ENCODE measurements at places on chromosomes 13 and 19.
A peak's percentile ranks its signal among the peaks of the same experiment; 100 is the strongest.

- DNase-seq: peak; percentile 84
Observed at GRCh38 chr19:18940769-18941627, at the start of gene HOMER3. HOMER3 (minus strand) TSS chr19:18941217; CDS start chr19:18938982, 2,235 bp downstream.

- DNase-seq: no peak
Observed at GRCh38 chr19:50564229-50565105, 3.8 kb downstream of the LRRC4B start.

DNA sequence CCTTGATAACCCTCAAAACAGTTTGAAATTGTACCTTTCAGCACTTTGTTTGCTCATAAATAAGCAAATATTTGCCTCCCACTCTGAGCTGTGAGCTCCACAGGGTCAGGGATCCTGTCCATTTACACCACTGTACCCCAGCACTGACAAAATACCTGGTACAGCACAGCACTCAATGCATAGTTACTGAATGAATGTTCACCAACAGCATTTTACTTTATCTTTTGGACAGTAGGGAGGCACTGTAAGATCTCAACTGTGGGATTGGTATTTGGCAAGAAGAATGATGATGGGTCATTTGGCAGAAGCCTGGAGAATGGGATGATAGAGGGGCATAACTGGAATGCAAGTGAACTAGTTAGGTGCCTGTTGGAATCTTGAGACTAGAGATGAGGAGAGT, 127.2 kb upstream of the ARGLU1 start:
- DNase-seq: no peak

DNA sequence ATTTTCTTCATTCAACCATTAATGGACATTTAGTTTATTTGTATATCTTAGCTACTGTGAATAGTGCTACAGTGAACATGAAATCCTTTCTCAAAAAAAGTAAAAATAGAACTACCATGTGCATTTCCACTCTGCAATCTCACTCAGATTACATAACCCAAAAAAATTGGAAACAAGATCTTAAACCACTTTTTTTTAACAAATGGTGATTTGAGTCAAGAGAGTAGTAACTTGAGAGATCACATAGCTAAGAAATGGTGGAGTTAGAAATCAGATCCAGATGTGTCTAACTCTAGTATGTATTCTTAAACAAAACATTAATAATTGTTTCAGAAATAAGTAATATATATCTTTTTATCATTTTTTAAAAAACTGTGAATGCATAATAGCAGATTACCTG, 318.3 kb upstream of the SGCG start:
- no peak for DNase-seq

DNA sequence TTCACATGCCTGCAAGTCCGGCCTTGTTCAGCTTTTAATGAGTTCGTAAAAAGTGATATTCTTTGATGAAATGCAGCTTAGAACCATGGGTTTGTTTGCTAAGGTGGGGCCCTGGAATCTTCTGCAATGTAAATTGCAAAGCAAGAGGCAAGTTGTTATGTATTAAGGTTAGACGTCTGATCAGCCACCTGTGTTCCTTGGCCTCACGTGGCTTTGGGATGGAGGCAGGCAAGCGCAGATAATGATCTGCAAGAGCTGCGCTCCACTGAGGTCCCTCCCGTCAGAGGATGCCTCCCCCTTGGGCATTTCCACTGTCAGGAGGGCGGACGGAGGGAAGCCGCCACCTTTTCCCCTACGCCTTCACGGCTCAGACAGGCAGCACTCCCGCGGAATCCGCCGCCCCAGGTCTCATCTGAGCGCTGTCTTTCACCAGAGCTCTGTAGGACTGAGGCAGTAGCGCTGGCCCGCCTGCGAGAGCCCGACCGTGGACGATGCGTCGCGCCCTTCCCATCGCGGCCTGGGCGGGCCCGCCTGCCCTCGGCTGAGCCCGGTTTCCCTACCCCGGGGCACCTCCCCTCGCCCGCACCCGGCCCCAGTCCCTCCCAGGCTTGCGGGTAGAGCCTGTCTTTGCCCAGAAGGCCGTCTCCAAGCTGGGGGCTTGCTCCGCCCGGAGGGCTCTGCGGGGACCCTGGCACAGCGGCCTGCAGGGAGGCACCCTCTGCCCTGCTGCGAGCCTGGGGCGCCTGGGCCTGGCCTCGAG, 110.9 kb downstream of the CRYL1 start:
- no peak for DNase-seq

- DNase-seq: no peak
Observed at GRCh38 chr19:47418692-47419029, 666 bp downstream of the MEIS3 start.

- no peak for DNase-seq
Observed at GRCh38 chr19:412356-413355, 3.7 kb upstream of the C2CD4C start.

DNA sequence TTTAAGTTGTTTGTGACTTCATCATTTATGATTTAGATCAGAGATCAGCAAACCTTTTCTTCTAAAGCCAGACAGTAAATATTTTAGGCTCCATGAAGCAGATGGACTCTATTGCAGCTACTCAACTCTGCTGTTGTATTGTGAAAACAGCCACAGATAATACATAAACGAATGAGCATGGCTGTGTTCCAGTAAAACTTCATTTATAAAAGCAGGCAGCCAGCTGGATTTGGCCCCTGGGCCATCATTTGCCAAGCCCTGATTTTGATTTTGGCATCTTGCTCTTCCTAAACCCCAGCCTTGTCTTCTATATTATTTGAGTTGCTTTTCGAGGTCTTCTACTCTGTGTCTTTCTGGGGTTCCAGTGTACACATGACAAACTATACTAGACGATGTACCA, 41.3 kb downstream of the RNASEH2B start:
- DNase-seq: no peak

DNA sequence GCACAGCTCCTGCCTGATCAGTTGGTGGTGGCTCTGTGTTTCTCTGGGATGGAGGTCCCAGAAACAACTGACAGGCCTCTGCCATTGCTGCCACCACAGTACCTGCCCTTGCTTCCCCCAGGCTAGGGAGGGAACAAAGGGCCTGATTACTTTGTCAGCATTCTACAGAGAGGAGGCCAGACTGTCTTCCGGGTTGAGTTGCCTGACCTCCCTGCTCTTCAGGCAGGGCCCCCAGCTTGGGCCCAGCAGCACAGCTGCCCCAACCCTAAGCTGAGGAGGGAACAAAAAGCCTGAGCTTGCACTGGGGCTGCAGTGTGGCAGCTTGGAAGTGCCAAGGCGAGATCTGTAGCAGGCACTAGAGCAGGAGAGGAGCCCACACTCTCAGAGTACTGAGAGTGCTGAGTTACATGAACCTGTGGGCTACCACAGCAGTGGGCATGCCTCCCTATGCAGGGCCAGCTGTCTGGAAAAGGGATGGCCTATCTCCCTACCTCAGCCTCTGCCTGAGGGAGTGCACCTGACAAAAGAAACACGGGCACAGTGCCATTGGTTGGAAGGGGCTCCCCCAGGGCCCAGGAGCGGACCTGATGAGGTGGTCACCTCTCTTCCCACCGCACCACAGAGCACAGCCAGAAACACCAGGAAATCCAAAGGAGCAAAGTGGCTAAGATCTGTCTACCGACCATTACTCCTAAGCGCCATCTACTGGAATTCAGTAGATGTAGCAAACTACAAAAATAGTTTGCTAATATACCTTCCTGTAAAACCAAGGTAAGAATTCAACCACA, 24.4 kb downstream of the SLC25A15 start:
- DNase-seq: no peak

GRCh38 chr19:3852614-3853254, 16.1 kb downstream of the ZFR2 start:
- no peak for DNase-seq

- DNase-seq: no peak
Observed at GRCh38 chr13:63864171-63864902, 2448.7 kb upstream of the PCDH20 start.

GRCh38 chr13:74620308-74620707, 486.1 kb upstream of the KLF12 start:
- DNase-seq: no peak

GRCh38 chr13:78602561-78603239, 652 bp downstream of the POU4F1 start:
- DNase-seq: no peak

- DNase-seq: no peak
Observed at GRCh38 chr13:78265098-78265497, 338.3 kb downstream of the POU4F1 start.

DNA sequence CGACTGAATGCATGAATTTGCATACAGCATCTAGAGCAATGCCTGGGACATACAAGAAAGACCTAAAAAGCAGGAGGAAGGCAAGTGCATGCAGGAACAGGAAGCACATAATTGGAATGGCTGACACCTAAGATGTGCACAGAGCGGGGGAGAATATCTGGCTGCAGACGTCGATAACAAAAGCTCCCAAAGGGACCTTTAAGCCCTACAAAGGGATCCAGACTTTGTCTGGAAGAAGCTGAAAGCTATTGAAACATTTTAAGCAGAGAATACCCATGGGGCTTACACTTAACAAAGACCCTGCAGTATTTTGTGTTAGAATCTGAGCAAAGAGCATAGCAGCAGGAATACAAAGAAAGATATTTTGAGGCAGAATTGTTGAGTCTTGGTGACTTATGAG, 107.4 kb upstream of the CLDN10 start:
- no peak for DNase-seq

DNA sequence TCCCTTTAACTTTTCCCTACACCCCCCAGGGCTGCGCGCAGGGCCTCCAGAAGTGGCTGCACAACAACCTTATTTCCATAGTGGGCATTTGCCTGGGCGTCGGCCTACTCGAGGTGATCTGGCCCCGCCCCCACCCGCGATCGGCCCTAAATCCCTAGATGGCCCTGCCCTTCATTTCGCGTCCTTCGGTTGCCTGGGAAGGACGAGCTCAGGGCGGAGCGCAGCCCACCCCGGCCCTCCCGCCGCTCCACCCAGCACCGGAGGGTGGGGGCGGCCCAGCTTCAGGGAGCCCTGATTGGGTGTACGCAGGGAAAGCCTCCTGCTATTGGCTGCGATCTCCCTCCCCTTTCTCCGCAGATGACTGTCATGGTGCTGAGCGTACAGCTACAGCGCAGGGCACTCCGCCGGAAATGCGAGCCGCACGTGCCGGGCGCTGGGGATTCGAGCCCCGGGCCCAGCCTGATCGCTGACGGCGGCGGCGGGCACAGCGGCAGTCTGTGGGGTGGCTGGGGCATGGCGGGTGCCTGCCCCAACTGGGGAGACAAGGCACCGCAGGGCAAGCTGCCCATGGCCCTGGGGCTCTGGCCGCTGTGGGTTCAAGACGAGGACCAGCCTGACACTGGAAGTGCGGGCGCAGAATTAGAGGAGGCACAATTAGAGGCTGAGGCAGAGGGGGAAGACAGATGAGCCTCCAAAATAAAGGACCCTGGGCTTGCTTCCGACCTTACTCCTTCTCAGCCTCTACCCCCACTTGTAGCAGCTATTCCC, 4.3 kb downstream of the CD37 start:
- peak; percentile 50 for DNase-seq

GRCh38 chr19:9054765-9055164, 32.1 kb upstream of the OR1M1 start:
- DNase-seq: no peak

GRCh38 chr13:69556540-69557196, 551.0 kb upstream of the ATXN8OS start:
- DNase-seq: no peak

DNA sequence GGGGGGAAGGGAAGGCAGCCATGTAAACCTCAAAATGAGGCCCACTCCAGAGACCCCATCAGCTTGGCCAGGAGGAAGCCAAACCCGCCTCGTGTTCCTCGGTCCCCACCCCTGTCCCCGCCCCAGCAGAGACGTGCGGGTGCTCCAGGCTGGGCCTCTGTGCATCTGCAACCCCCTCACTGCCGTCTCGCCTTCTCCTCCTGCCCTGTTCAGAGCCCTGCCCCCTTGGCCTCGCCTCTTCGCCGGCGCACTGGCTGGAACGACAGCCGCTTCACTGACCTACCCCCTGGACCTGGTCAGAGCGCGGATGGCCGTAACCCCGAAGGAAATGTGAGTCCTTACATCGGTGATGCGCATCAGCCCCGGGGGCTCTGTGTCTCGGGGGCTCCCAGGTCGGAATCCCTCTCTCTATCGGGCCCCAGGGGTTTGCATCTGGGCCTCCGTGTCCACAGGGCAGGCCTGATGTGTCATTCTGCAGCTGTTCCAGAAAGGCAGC, 32.2 kb downstream of the TMEM161A start:
- peak; percentile 41 for DNase-seq

- no peak for DNase-seq
Observed at GRCh38 chr13:111561091-111561781, 240.8 kb downstream of the TEX29 start.

GRCh38 chr13:92804926-92805325, 421.7 kb upstream of the GPC6 start:
- no peak for DNase-seq

- no peak for DNase-seq
Observed at GRCh38 chr13:85806553-85807175, 7.4 kb upstream of the SLITRK6 start.

GRCh38 chr13:98097749-98098148, 45.1 kb upstream of the FARP1 start:
- no peak for DNase-seq

- no peak for DNase-seq
Observed at GRCh38 chr19:32928806-32929205, 43.0 kb downstream of the CEP89 start.

GRCh38 chr13:72221276-72221962, 354.4 kb upstream of the DACH1 start:
- DNase-seq: peak; percentile 12

- no peak for DNase-seq
Observed at GRCh38 chr13:105509981-105510762, 1025.3 kb downstream of the EFNB2 start.

GRCh38 chr19:7849631-7849999, 19.6 kb downstream of the EVI5L start:
- no peak for DNase-seq

DNA sequence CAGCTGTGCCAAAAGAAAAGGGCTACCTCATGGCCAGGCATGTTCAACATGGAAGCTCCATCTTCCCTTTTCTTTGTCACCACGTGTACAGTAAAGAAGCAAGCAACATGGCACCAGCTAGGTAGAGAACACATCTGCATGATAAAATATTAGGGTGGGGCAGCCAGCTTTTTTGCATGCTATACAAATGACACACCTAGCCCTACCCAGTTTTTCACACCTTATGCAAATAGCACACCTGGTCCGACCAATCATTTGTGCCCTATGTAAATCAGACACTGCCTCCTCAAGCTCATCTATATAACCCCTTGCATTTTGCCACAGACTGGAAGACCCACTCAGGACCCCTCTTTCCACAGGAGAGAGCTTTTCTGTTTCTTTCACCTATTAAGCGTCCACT, 85.5 kb downstream of the STOML3 start:
- DNase-seq: no peak

GRCh38 chr19:39139305-39139874, 13.8 kb downstream of the PAK4 start:
- DNase-seq: no peak

DNA sequence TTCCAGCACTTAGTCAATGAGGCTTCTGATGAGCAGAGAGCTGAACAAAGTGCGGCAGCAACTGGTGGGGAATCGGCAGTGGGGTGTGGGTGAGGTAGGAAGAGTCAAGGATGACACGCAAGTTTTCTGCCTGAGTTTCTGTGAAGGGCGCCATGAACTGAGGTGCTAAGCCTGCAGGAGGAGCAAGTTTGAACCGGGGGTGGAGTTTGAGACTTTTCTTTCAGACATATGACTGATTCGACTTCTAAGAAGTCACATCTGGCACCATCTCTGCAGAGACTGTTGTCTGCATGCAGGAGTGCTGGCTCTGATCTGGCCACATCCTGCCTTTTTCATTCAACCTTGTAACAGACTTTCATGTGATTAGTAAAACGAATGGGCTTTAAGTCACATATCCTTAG, 14.8 kb upstream of the GPI start:
- no peak for DNase-seq
